ENCODE measurements at places on chromosomes 1 and 21. TPM values are rescaled to one million over a fixed set of nuclear protein-coding genes. Genes with fewer than 3 reads are reported as not detected.
A peak's percentile ranks its signal among the peaks of the same experiment; 100 is the strongest.

DNA sequence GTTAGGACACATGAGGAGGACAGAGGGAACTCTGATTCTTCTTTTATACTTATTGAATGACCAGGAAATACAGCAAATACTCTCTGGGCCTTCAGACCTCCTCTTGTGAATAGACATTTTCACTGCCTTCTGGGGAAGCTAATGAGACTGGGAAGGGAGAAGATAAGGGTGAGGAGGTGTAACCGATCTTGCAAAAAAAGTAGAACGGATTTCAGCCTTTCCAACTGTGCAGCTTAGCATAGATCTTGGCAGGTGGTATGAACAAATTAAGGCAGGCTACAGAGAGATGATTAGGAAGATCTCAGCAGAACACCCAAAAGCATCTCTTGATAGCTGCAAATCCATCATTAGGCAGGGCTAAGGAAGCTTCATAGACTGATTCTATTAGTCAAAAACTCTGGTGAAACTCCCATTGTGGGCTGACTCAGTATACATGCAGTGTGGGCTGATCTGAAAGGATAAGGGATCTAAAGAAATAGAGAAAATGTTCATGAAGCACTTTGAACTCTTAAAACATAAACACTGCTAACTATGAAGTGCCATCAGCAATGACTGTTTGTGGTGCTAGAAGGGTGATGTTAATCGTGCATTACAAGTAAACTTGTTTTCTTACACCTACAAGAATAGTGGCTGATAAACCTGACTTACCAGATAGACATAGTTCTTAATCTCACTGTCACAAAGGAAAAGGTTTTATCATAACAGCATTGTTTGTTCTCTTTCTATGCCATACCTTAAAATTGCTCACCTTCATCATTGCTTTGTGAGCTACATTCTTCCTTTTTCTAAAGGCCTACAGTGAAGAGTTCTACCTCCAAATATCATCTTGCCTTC is 85.5 kb upstream of the PALMD start:
- H3K27ac ChIP-seq: no peak overlapping the region
- H3K4me1 ChIP-seq: no peaks in the 10 kb centered on the region
- no peaks in the 10 kb centered on the region for H3K27me3 ChIP-seq
- no peak for DNase-seq
- H3K36me3 ChIP-seq: no peaks in the 10 kb centered on the region

DNA sequence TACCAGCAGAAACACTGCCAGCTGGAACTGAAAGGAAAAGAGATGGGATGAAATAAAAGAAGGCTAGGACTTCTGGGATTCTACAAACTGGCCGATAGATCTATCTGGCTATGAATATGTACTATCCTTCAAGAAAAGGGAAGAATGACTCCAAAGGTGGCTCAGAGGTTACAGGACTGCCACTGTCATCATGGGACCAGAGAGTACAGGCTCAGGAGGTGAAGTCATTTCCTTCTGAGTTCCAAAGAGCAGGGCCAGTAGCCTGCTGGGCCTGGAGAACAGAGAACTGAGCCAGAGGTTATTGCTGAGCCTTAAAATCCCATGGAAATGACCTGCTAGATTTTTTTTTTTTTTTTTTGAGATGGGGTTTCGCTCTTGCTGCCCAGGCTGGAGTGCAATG is 27.6 kb downstream of the ZNF496 start:
- no peaks in the 10 kb centered on the region for H3K27me3 ChIP-seq
- H3K36me3 ChIP-seq: peaks cover 71% of the 10 kb centered on the region
- no peak overlapping the region for H3K4me3 ChIP-seq
- no peak for DNase-seq

DNA sequence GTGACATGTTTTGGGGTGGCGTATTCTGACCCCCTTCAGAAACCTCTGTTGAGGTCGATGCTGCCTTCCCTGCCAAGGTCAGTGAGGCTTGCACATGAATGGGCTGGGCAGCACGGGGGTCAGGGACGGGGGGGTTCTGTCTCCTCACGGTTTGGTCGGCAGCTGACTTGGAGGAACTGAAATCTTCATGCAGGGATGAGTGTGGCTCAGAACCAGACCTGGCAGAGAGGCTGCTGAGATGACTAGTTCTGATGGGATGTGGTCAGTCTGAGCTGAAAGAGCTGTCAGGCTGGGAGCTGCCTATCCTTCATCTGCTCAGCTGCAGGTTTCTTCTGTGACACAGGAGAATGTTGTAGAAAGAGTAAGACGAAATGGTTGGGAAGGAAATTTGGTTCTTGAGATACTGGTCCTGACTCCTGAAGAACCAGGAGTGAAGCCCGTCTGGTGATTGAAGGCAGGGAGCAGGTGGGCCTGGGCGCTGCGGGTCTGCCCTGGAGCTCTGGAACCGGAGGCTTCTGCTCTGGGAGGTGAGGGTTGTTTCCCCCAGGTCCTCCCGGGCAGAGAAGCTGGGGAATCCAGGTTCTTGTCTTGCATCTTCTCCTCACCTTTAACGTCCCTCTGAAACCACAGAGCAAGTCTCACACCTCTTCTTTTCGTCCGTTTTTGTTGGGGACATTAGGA is 3.3 kb downstream of the SLX9 start:
- peaks cover 19% of the 10 kb centered on the region for H3K4me1 ChIP-seq
- H3K27me3 ChIP-seq: no peaks in the 10 kb centered on the region
- no peak for DNase-seq
- H3K4me3 ChIP-seq: no peak overlapping the region
- no peak overlapping the region for H3K27ac ChIP-seq

DNA sequence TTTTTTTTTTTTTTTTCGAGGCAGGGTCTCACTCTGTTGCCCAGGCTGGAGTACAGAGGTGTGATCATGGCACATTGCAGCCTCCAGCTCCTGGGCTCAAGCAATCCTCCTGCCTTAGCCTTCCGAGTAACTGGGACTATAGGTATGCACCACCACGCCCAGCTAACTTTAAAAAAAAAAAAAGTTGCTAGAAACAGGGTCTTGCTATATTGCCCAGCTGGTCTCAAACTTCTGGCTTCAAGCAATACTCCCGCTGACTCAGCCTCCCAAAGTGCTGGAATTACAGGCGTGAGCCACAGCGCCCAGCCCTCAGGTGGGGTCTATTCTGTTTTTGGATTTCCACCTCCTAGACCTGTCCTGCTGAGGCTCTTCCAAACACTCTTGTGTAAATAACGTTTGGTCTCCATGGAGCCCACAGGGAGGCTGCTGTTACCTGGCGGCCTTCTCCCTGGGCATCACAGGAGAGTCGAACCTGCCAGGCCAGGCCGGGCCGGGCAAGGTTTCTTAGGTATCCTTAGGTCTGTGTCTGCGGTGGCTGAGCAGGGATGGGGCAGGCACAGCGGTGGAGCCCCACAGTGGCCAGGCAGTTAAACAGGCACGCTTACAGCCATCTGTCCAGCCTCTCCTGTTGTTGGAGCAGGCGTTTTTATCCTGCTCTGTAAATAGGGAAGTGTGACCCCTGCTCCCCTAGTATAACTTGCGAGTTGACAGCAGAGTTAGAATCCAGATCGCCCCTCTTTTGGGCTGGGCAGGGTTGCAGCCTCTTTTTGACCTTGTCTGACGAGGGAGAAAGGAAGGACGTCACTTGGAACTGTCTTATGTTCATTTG is 18.8 kb downstream of the PLEKHM2 start:
- H3K27ac ChIP-seq: peak overlapping the region; percentile 76
- DNase-seq: no peak
- no peak overlapping the region for H3K4me3 ChIP-seq
- no peaks in the 10 kb centered on the region for H3K36me3 ChIP-seq
- H3K27me3 ChIP-seq: no peaks in the 10 kb centered on the region

Gene SPRR3
- polyA plus RNA-seq: not detected

DNA sequence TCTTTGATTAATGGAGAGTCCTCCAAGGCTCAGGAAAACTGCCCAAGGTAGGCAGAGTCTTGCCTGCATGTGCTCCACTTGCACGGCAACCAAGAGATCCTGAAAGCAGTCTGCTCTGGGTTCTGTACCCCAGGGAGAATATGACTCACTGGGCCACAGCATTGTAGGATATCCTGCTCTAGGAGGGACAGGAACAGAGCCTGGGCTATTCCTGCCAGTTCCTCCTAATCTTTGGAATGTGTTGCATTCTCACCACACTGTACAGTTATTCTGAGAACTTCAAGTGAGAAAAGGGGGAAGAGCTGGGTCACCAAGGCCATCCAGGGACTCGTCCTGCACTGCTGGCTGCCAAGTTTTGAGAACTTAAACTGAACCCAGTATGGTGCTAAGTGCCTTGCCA is 278.5 kb downstream of the MATN1 start:
- H3K4me1 ChIP-seq: no peaks in the 10 kb centered on the region
- no peak for DNase-seq
- no peak overlapping the region for H3K4me3 ChIP-seq
- no peaks in the 10 kb centered on the region for H3K27me3 ChIP-seq

DNA sequence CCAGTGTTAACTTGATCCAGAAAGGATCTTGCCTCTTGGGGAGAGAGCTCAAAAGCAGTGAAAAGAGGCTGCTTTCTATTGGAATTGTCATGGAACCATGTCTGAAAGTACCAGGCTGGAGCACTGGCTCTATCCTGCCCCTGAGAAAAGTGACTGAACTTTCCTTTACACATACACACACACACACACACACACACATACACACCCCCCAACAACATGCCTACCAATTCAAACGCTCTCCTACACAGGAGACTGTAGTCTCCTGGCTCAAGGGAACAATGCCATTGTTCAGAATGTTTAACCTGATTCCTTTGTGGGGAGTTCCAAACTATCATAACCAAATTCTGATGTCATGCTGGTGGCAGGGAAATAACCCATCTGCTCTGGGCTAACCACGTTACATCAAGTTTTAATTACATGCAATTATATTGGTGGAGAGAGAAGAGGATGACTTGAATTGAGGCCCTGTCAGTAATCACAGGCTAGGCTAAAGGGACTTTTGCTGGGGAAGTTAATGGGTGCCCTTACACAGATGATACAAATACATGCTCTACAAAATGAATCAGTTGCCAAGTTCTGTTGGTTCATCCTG is 52.3 kb upstream of the DUSP10 start:
- DNase-seq: no peak
- H3K27ac ChIP-seq: no peak overlapping the region
- no peaks in the 10 kb centered on the region for H3K36me3 ChIP-seq
- no peak overlapping the region for H3K4me3 ChIP-seq
- H3K27me3 ChIP-seq: no peaks in the 10 kb centered on the region
- no peaks in the 10 kb centered on the region for H3K4me1 ChIP-seq

Gene CNKSR1
- polyA plus RNA-seq: 0.58 TPM

Gene INAVA
- 0.12 TPM for polyA plus RNA-seq

DNA sequence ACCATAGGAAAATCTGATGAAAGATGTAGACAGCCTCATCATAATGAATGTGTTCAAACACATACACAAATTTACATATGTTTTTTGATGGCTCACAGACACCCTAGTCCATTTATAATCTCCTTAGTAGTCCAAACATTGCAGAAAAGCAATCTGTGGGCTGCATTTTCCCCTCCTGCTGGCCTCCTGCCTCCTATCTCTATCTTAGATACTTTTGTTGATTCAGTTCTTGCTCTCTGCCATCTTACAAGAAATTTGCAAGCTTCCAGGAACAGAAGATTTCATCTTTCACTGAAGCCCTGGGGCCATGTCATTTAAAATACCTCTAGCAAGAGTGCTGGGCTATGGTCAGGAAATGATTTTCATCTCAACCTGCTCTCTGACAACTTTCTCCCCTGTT is 50.6 kb downstream of the DUSP10 start:
- no peaks in the 10 kb centered on the region for H3K27me3 ChIP-seq
- no peak overlapping the region for H3K27ac ChIP-seq
- no peak for DNase-seq
- no peaks in the 10 kb centered on the region for H3K36me3 ChIP-seq
- H3K4me1 ChIP-seq: 0 out of 2 replicates have a peak, but pooled peaks cover 7% of the 10 kb centered on the region
- H3K4me3 ChIP-seq: no peak overlapping the region

DNA sequence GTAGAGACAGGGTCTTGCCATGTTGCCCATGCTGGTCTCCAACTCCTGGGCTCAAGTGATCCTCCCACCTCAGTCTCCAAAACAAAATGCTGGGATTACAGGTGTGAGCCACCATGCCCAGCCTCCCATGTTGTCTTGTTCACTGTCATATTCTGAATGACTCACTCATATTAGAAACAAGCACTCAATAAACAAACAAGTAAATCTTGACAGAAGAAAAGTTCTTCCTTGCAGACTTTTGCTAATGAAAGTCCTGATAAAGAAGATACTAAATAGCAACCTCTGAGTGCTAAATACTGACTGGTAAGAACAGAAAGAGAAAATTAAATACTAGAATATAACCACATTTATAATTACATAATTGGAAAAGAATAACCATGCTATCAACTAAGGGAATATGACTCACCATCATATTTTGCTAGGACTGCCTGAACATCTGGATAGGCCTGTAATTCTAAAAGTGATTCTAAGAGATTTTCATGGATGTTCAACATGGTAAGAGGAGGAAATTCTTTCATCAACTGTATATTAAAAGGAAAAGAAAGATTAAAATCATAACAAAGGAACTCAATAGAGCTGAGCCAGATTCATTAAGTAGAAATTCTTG is 37.3 kb downstream of the ST7L start:
- peaks cover 49% of the 10 kb centered on the region for H3K36me3 ChIP-seq
- H3K27ac ChIP-seq: no peak overlapping the region
- 0 out of 2 replicates have a peak, but pooled peaks cover 3% of the 10 kb centered on the region for H3K4me1 ChIP-seq

DNA sequence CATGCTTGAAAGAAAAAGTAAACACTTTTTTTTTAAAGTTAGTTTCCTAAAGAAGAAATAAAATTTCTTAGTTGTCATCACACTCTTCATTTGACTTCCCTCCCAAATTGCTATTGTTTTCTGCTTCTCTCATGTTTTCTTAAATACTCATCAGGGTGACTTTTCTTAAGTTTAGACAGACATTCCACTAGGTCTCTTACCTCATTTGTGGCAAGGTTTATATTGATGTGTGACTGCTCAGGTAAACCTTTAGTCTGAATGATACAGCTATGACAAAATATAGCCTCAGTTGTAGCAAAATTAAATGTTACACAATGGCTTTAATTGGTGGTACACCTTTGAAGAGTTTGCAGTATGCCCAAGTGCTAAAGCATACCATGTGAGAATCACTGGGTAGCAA is 78.6 kb downstream of the ATF6 start:
- DNase-seq: no peak
- H3K36me3 ChIP-seq: peaks cover 24% of the 10 kb centered on the region
- no peak overlapping the region for H3K27ac ChIP-seq
- no peaks in the 10 kb centered on the region for H3K27me3 ChIP-seq
- H3K4me3 ChIP-seq: no peak overlapping the region

DNA sequence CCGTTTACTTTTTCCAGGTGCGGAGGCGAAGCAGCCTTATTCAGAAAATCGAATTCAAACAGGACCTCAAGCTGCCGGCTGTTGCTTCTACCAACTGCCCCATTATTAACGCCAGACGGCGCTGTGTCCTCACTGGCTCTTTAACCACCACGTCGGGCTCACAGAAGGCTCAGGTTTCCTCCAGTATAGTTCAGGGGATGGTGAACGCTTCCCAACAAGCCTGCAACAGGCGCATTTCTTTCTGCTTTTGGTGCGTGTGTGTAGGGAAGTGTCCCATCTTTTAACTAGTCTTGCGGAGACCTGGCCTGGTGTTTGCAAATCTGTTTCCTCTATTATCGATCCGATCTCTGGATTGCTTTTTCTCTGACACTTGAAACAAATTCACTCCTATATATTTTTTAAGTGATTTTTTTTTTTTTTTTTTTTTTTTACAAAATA is 791 bp upstream of the STUM start:
- H3K27ac ChIP-seq: no peak overlapping the region
- H3K4me3 ChIP-seq: peak overlapping the region; percentile 39
- peak; percentile 87 for DNase-seq
- no peaks in the 10 kb centered on the region for H3K36me3 ChIP-seq

GRCh38 chr1:86464819-86465218 is 3.9 kb upstream of the CLCA1 start:
- no peaks in the 10 kb centered on the region for H3K27me3 ChIP-seq
- H3K4me3 ChIP-seq: no peak overlapping the region
- no peaks in the 10 kb centered on the region for H3K36me3 ChIP-seq
- no peak for DNase-seq

Gene RAD54L
- 11.5 TPM for polyA plus RNA-seq
